Lung microvascular endothelial cell (primary cell): ENCODE measurements at places on chromosomes 6 and 20. TPM values are rescaled to one million over a fixed set of nuclear protein-coding genes. Genes with fewer than 3 reads are reported as not detected.

Gene OR2H1
- not detected in 2 replicates for total RNA-seq

Gene BHLHE23
- not detected in 2 replicates for total RNA-seq

Gene PRSS35
- not detected in 2 replicates for total RNA-seq

DNA sequence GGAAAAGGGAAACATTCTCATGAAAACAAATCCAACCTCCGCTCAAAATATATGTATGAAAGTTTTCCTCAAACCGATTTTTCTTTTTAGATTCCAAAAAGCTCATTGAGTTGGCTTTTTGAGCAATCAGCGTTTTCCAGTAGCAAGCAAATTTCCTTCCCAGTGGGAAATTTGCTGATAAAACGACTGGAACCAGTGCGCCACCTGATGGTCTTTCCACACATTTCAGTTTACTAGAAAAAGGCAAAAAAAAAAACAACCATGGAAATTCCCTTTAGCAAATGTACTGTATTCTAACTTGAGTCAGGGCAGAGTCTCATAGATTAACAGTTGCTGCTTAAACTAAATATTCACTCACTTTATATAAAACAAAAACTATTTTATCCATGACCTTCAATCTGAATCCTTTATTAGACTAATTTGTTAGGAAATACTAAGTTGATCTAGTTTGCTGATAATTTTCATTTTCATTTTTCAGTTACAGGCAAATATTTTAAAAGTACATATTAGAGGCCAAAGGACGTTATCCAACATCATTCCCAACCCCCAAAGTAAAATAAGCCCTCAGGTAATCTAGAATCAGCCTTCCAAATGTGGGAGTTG, 271.5 kb downstream of the FOXA2 start:
- peak; percentile 69 for DNase-seq

GRCh38 chr6:52667572-52667971, 3.3 kb upstream of the TMEM14A start:
- no peak for DNase-seq

- peak; percentile 54 for DNase-seq
Measured at GRCh38 chr20:23362392-23363256, 642 bp downstream of the GZF1 start.

DNA sequence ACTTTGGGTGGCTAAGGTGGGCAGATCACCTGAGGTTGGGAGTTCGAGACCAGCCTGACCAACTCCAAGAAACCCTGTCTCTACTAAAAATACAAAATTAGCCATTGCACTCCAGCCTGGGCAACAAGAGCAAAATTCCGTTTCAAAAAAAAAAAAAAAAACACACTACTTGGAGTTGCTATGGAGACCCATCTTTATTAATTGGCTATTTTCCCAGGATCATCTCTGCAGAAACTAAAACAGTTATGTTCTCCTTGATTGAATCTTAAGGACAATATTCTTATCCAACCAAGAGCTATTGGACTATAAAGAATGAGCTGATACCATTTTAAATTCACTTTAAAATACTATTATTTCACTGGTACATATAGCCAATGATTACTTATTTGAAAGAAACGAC, 14.7 kb downstream of the AKIRIN2 start:
- no peak for DNase-seq
